ENCODE measurements at places on chromosomes 7 and 10. TPM values are rescaled to one million over a fixed set of nuclear protein-coding genes. Genes with fewer than 3 reads are reported as not detected.

Gene CALML3
- polyA plus RNA-seq = not detected

Gene ELN
- not detected for polyA plus RNA-seq

Gene LIPK
- not detected for polyA plus RNA-seq

Gene RHOBTB1
- polyA plus RNA-seq = not detected

Gene RPEL1
- polyA plus RNA-seq = not detected

Gene GRB10
- 4.7 TPM for polyA plus RNA-seq

Gene FAM25A
- polyA plus RNA-seq = not detected

Gene DGKI
- polyA plus RNA-seq = not detected

Gene CALU
- polyA plus RNA-seq = 22.2 TPM

Gene PTPRZ1
- polyA plus RNA-seq = not detected

Gene GATA3
- polyA plus RNA-seq = 30.9 TPM

Gene ICA1
- polyA plus RNA-seq = 0.75 TPM

Gene MAT1A
- polyA plus RNA-seq = not detected

Gene PHKG1
- polyA plus RNA-seq = 1.4 TPM

Gene SPDYE5
- 0.14 TPM for polyA plus RNA-seq

Gene GPR37
- polyA plus RNA-seq = not detected

Gene MLXIPL
- not detected for polyA plus RNA-seq
